ENCODE measurements at places on chromosomes 11 and 22.
A peak's percentile ranks its signal among the peaks of the same experiment; 100 is the strongest.

- no peak for DNase-seq
Observed at GRCh38 chr11:90171359-90171758, 36.9 kb downstream of the NAALAD2 start.

DNA sequence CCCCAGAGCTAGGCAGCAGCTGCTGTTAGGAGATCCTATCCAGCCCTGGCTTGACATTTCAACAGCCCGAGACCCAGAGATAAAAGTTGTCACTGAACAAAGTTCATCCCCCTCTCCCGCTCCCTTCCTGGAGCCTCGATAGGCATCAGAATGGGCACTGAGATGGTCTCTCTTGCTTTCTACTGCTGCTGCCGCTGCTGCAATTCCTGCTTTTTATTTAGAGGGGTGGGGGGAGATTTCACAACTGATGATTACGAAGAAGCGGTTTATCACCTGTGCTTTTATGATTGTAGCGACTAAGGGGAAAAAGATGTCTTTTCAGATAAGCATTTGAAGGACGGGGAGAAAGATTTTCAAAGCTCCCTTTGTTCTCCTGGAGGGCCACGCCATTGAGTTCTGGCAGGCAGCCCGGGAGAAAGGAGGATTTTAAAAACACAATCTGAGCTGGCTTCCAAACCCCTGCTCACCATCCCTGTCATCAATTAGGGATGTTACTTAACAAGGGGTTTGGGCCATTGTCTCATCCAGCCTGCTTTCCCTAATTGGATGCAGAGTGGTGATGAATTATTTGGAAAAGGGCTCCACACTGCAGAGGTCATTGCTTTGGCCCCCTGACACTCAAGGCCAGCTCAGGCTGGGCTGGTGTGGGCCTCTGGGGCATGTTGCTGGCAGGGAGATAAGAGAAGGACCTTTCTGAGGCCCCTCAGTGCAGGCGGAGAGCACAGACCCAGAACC lies 344.7 kb downstream of the BUD13 start:
- no peak for DNase-seq

DNA sequence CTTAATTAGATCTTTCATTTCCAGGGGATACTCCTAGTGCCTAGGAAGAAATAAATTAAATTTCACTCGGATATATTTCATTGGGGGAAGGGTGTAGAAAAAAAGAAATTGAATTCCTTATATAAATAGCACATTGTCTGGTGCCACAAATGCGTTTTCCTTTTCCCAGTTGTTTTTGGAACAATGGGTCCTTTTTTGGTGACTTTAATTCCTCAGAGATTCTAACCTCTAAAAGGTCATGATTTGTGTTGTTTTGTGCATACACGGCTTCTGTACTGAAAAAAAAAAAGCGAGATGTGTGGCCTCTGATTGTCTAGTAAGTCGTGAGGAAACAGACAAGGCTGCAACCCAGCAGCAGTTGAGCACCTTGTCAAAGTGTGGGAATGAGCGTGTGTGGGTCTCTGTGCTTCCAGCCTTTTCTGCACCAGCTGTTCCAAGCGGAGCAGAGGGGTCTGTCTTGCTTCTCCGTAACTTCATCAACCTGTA lies 64.5 kb upstream of the CRTAM start:
- DNase-seq = no peak

- no peak for DNase-seq
Observed at GRCh38 chr11:119591836-119592310, 137.1 kb downstream of the NECTIN1 start.

- DNase-seq = no peak
Observed at GRCh38 chr11:7648264-7648663, 25.0 kb downstream of the CYB5R2 start.

DNA sequence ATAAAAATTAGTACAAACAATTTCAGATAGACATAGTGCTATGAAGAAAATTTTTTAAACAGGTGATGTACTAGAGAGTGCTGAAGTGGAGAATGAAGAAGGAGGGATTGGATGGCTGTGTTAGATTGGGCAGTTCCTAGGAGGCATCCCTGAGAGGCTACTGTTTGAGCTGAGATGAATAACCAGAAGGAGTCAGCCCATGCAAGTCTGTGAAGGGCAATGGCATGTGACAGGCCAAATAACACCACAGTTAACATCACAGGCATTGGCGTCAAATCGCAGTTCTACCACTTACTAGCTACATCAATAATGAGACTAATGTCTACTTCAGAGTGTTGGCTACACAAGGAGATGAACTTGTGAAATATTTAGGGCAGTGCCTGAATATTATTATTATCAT lies 35.4 kb downstream of the HORMAD2 start:
- peak; percentile 22 for DNase-seq

GRCh38 chr11:68383976-68384501 lies 71.6 kb downstream of the LRP5 start:
- DNase-seq = peak; percentile 39

DNA sequence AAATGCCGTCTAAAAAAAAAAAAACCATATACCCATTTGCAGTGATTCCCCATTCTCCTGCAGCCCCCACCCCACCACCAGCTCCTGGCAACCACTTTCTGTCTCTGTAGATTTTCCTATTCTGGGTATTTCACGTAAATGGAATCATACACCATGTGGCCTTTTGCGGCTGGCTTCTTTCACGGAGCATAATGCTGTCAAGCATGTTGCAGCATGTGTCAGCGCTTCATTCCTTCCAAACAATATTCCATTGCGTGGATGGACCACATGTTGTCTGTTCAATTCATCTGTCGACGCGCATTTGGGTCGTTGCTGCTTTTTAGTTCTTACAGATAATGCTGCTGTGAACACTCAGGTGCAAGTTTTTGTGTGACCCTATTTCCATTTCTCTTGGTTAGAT lies 14.8 kb upstream of the EMID1 start:
- DNase-seq = no peak

DNA sequence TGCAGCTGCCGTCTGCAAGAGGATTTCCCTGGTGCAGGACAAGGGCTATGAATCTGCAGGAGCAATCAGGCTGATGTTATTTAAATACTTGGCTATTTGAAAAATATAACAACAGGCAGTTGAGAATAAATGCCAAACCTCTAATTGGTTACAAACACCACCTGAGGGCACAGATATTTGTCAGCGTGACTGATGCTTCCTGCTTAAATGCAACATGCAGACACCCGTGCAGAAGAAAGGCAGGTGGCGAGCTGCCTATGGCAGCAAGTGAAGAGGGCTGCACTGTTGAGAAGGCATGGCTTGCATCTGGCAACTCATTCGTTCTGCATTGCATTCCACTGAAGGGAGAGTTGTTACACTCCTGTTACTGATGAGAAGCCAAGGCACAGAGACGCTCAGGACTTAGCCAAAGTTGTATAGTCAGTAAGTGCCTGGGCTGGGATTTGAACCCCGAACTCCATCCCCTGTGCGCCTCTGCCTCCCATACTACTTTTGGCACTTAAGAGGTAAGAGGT lies 350.6 kb downstream of the TENM4 start:
- no peak for DNase-seq

GRCh38 chr22:43491177-43491576 lies 79.4 kb downstream of the MPPED1 start:
- no peak for DNase-seq

DNA sequence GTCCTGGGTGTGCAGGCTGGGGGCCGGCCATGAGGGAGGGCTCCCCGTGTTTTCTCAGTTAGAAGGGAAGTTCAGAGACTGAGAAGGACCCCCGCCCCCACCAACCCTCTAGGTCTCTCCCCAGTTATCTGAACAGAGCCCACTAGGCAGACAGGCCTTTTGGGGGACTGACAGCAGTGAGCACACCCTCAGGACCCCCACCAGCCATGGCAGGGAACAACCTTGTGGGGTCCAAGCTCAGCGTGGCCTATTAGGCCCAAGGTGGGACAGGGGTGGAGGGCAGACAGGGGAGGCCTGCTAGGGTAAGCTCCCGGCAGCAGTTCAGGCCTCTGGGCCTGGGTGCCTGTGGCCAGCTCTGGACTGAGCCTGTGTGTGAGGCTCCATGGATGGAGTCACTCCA lies 5.6 kb downstream of the LRRC75B start:
- DNase-seq = no peak

- DNase-seq = peak; percentile 47
Observed at GRCh38 chr11:108609682-108610081, 16.1 kb upstream of the EXPH5 start.

- DNase-seq = no peak
Observed at GRCh38 chr22:45329530-45329936, 19.8 kb downstream of the FAM118A start.

DNA sequence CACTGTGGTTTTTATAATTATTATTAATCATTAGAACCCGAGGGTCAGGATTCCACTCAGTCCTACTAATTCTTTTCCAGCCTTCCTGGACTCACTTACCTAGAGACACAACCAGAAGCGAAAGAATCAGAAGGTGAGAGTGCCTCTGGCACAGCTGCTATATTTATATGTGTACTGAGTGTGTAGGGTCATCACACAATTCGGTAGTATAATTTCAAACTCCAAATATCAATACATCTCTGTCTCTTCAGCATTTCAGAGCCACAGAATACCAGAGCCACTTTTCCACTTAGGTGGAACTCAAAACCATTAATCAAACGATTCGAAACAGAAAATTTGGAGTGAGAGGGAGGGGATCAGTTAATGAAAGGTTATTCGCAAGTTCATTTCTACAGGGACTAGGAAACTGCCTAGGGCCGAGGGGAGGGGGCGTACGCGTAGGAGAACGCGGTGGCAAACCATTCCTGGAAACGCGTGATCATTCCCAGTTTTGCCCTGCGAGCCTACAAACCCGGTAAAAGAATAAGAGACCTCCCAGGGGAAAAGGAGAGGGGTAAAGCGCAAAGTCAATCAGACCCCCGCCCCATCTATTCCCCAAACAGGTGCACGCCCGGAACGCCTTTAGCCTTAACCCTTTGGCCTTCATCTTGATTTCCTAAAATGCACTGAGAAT lies 5.4 kb downstream of the BSX start:
- no peak for DNase-seq

- DNase-seq = no peak
Observed at GRCh38 chr11:84103096-84103495, 816.9 kb upstream of the CCDC90B start.

DNA sequence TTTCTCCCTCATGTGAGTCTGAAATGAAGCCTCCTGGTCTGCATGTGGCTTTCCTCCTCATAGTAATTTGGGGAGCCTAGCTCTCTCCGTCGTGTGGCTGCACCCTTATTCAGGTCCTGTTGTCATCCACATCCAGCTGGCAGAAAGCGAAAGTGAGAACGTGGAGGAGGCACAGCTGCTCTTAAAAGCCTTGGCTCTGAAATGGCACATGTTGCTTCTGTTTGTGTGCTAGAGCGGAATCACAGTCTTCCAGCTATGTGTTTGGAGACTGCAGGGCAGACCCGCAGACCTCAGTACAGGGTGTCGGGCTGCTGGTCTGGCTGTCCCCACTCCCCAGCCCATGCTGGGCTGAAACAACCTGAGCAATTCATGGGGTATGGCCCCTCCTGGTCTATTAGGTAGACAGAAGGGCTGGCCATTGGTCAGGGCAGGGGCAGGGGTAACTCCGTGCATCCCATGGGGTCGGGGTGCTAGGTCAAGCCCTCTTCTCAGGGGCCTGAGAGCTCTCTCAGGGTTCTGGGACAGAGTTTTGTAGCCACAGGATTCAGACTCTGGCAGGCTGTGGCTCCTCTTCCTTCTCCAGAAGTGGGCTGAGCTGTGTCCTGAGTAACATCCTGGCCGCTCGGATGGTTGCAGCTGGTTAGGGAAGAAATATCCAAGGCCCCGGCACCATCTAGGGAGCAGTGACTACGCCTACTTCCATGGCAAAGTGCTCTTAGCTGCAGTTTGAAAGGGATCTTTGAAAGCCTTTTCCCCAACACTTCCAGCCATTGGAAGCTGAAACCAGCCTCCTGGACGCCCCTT lies 50.6 kb downstream of the C11orf96 start:
- DNase-seq = no peak

GRCh38 chr22:41271787-41272186 lies 14.2 kb downstream of the RANGAP1 start:
- no peak for DNase-seq

- no peak for DNase-seq
Observed at GRCh38 chr11:93967258-93967657, 53.9 kb upstream of the HEPHL1 start.

- DNase-seq = no peak
Observed at GRCh38 chr22:20588092-20588842, 80.9 kb downstream of the MED15 start.

GRCh38 chr11:72001834-72002591 lies 3.3 kb downstream of the IL18BP start:
- no peak for DNase-seq

DNA sequence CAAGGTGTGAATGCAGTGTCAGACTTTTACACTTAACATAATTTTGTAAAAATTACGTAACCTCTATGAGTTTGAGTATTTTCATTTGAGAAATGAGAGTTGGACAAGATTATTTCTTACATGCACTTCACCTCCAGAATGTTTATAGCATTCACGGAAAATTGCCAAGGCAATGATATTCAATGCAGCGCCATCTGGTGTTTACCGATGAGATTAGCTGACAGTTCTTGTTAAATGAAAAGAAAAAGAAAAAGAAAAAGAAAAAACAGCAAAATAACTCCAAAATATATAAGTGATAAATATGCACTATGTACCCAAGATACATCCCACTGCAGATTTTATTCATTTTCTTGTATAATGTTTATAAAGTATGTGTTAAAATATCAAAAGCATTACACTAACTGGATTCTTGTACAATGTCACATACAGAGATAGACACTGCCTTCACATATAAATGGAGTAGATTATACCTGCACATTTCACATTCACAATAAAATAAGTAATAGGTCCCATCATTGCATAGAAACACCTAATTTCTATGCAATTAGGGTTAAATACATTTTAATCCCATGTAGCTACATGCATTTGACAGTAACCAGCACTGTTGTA lies 976.3 kb upstream of the FAT3 start:
- peak; percentile 42 for DNase-seq

GRCh38 chr11:76783294-76783895 lies at the start of gene TSKU:
TSKU (plus strand) TSS chr11:76783356; CDS start chr11:76795617, 12,261 bp downstream.
- DNase-seq = peak; percentile 4

DNA sequence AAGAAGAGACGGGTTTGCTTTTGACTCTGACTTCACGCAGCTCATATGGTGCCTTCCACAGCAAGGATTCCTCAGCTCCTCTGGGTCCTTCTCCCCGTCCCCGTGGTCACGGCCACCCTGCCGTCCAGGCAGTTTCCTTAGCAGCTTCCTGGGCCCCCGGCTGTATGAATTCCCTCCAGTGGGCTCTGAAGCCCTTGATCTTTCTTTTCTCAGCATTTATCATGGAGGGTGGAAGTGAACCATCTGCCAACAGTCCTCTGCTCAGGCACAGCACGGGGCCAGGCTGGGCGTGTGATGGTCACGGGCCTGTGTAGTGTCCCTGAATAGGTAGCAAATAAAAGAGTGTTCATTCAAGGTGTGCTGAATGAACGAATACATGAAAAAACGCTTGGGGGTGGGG lies 782.4 kb downstream of the BRD1 start:
- no peak for DNase-seq

- DNase-seq = no peak
Observed at GRCh38 chr11:109089144-109089543, 332.8 kb upstream of the C11orf87 start.

GRCh38 chr11:2989006-2989405 lies 3.1 kb downstream of the NAP1L4 start:
- no peak for DNase-seq
